Effector CD8-positive, alpha-beta T cell (primary cell): ENCODE measurements at places on chromosomes 4 and X.

DNA sequence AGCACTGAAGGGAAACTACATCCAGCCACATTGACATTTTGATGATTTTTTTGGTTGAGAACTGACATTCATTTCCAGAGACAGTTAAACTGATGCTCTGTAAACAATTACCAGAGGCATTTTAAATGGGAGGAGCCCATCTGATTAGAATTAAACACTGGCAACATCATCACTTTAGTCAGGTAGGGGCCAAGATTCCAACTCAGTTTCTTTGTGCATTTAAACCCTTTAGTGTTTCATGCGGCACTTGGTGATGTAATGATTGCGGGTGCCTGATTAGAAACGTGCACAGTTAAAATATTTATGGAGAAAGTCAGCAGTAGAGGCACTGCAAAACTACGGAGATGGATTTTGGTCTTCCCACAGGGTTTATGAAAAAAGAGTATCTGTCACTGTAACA is 16.1 kb downstream of the TNIP3 start:
- DNase-seq, result no peak

GRCh38 chrX:111917591-111917990 is 41.6 kb downstream of the TRPC5OS start:
- no peak for DNase-seq

DNA sequence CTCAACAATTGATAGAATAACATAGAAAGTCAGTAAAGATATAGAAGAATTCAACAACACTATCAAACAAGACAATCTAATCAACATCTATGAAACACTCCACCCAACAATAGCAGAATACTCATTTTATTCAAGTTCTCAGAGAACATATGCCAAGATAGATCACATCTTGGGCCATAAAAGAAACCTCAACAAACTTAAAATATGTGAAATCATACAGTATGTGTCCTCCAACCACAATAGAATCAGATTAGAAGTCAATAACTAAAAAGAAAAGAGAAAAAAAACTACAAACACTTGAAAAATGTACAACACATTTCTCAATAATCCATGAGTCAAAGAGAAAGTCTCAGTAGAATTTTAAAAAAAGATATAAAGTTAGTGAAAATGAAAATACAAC is 78.6 kb upstream of the LDB2 start:
- no peak for DNase-seq

- DNase-seq, result no peak
Measured at GRCh38 chrX:34275699-34276098, 143.6 kb upstream of the FAM47A start.

- no peak for DNase-seq
Measured at GRCh38 chr4:40307627-40308497, 27.3 kb upstream of the CHRNA9 start.

GRCh38 chr4:108166441-108167315 is 2.1 kb downstream of the LEF1 start:
- peak; percentile 49 for DNase-seq

GRCh38 chrX:118530219-118530911 is 34.8 kb downstream of the DOCK11 start:
- DNase-seq, result no peak

DNA sequence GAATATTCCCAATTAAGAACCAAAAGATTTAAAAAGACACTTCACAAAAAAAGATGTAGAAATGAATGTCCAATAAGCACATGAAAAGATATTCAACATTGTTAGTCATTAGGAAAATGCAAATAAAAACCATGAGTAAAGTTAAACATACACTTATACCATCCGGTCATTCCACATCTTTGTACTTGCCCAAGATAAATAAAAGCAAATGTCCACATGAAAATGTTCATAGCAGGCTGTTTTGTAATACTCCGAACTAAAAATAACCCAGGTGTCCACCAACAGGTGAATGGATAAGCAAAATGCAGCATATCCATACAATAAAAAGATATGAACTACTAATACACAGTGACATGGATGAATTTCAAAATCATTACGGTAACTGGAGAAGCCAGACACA is 28.6 kb upstream of the ZCCHC4 start:
- DNase-seq, result no peak

DNA sequence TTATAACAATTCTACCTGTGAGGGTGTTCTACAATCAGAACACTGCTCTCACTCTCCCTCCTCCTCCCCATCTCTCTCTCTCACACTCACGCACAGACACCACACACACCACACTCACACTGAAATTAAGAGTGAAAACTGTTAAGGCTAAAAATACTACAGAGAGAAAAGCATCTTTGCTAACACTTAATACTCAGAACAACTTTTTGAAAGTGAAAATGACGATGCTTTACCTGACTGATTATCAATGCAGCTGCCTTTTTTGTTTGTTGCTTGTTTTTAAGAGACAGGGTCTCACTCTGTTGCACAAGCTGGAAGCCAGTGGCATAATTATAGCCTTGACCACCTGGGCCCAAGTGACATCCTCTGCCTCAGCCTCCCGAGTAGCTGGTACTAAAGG is 222.4 kb downstream of the APBB2 start:
- no peak for DNase-seq

GRCh38 chr4:72900952-72901351 is 168.6 kb downstream of the COX18 start:
- no peak for DNase-seq

DNA sequence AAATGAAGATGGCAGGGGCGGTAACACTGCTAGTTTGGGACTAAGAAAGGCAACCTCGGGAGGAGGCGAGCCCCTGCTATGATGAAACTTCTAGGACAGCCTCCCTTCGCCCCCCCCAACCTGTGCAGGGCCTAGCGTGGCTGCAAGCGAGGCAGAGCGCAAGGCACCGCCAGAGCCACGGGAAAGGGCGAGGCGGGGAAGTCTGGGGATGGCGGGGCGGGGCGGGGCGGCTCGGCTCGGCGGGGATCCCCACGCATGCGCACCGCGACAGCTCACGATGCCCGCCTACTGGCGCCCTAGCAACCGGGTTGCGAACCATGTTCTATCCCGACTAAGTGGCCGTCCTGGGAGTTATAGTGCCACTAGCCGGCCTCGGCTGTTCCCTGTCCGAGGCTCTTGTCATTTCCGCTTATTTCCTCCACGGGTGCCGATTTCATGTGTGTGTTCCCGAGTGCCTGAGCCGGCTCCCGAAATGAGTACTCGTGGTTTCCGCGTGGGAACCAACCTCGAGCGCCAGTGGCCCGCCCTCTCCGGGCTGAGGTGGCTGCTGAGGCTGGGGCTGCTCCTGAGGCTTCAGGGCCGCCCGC is 28.7 kb upstream of the RBMX start:
- DNase-seq, result peak; percentile 62

DNA sequence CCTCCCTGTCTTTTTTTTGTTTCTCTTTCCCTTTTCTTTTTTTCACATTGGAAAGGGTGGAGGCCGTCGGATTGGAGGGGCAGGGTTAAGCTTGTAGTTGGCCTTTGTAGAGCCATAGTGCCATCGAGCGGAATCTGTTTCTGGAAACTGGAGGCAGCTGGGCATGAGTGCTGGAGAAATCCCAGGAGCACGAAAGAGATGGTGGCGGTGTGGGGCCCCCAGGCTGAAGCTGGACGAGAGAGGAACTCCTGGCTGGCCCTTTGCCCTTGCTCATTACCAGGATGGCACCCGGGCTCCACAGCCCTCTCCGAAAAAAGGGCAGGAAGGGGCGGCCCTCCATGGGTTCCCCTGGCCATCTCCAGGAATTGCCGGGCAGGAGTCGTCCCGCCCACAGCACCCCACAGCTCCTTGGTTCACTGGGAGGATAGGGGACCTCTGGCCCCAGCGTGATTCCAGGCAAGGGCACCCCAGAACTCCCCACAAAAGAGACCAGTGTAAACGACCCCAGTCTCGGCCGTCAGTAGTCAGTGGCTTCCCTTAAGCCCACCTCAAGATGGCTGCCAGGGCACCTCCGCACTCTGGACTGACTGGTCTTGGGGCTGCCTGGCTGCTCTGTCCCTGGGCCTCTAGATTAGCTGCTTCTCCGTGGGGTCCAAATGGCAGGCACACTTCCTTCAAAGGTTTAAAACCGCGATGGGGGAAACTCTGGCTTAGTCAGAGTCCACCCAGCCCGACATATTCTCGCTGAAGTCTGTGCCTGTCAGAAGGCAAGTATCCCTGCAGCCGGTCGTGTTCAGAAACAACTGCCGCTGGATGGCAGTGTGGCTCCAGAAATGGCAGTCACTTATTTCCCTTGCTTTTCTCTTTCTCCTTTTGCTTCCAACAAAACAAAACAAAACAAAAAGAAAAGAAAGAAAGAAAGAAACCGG is 74.1 kb downstream of the NBDY start:
- peak; percentile 5 for DNase-seq

DNA sequence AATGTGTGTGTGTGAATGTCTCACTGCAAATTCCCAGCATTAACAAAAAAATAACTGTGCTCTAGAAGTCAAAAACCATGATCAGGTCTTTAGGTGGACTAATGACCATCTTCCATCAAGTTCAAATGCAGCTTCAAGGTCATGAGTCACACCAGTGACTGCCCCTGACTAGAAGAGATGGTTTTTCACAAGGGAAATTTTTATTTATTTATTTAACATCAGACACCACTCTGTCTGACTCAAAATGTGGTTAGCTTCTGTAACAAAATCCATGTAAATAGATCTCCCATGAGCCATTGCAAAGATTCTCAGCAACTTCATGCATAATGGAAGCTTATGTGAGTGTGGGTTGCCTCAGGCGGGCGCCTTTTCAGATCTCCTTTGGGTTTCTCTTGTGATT is 219.2 kb downstream of the KIT start:
- DNase-seq, result no peak

DNA sequence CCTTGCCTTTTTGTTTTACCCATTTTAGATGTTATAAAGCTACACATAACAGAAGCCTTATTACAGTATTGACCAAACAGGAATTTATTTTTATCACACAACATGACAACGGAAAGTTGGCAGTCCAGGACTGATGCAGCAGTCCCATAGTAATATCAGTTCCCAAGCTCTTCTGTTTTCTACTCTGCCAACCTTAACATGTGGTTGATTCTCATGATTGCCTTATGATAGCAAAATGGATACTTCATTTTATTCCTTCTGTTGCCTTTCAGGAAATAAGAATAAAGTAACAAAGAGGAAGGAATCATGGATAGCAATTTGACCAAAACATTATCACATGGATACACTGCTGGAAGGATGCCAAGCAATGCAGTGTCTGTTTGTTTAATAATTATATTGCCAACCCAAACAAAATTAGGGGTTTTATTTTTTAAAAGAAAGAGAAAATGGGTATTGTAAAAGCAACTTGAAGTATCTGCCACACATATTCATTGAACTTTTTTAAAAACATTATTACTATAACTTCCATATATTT is 275.7 kb downstream of the STPG2 start:
- DNase-seq, result no peak

DNA sequence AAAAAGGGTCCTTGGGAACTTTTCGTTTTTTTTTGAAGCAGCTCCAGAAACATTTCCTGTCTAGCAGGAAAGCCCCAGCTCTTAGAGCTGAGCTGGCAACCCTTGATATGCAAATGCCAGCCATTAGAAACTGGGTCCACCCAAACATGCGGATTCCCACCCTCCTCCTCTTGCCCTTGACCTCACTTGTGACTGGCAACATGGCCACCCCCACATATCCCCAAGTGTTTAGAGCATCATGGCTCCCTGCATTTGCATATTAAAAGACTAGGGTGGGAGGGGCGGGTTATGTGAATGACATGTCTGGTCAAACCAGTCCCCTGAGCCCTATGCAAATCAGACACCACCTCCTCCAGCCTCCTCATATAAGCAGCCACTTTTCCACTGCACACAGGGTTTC is 671.1 kb downstream of the FAT4 start:
- no peak for DNase-seq
